ENCODE measurements at places on chromosomes 6 and 20.

GRCh38 chr6:158619922-158620801, 24.4 kb downstream of the DYNLT1 start:
- DNase-seq: no peak

DNA sequence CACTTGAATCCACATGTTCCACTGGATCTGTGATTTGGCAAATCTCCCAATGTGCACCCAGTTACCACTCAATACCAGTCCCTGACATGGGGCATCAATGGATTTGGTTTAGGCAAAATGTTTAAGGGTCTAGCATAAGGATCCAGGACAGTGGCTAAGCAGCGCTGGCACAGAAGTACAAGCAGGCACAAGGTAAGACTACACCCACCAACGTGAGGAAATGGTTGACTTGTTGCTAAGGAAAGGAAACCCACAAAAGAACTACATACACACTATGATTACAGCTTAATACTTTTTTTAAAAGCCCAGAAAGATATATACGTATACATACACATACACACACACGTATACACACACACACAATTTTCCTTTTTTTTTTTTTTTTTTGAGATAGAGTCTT, 79.0 kb downstream of the DNAAF9 start:
- no peak for DNase-seq

DNA sequence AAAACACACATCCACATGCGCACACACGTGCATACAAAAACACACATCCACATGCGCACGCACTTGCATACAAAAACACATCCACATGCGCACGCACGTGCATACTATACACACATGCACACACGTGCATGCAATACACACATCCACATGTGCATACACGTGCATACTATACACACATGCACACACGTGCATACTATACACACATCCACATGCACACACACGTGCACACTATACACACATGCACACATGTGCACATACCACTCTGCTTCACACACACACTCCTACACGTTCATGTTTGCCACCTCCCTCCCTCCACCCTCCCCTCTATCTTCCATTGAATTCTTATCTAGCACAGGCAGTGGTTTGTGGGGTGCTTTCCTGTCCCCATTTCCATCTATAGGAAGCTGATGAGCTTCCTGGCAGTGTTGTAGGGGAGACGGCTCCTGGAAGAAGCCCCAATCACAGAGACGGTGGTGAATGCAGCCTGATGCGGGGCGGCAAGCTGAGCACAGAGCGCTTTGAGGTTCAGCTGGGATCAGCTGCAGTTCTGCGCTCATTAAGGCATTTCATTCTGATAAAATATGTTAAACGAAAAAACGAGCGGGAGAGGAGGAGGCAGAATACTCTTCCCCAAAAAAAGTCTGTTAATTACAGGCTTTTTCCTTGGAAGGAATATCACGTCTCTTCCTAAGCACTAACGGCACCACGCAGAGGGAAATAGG, 287.7 kb downstream of the TAF4 start:
- no peak for DNase-seq

DNA sequence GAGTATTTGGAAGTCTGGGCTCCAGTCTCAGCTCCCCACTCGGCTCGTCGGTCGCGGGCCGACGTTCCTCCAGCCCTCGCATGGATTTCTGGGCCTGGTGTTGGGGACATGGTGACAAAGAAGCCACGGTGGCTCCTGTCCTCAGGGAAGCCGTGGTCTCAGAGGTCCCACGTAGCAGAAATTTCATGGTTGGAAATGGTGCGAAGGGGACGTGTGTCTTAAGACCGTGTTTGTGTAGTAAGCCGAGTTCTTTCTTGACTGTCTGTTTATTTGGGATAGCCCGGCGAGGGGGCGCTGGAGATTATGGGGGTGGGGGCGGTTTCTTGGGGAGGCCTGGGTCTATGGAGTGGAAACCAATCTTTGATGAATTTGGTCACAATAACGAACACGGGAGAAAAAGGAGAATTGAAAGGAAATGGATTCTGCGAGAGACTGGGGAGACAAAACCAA, 23.5 kb upstream of the MAP3K7 start:
- DNase-seq: no peak

GRCh38 chr6:9487128-9487527, 927.7 kb downstream of the TFAP2A start:
- DNase-seq: no peak

DNA sequence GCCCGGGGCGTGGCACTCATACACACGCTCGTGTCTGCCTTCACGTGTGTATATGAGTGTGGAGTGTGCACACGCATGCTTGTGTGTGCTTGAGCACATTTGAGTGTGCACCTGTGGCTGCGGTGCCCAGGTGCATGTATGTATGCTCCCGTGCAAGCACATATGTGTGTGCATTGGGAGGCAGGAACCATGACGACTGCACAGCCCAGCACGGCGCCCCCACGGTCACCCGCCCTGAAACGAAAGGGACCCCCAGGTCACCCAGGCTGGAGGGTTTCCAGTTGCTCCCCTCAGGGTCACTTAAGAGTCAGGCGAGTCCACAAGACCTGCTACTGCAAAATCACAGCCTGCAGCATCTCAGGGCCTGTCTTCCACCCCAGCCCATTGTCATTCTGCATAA, 94.7 kb downstream of the YTHDF1 start:
- no peak for DNase-seq

- no peak for DNase-seq
These were observed 44.0 kb upstream of the TRAM2 start for GRCh38 chr6:52620906-52621190.

DNA sequence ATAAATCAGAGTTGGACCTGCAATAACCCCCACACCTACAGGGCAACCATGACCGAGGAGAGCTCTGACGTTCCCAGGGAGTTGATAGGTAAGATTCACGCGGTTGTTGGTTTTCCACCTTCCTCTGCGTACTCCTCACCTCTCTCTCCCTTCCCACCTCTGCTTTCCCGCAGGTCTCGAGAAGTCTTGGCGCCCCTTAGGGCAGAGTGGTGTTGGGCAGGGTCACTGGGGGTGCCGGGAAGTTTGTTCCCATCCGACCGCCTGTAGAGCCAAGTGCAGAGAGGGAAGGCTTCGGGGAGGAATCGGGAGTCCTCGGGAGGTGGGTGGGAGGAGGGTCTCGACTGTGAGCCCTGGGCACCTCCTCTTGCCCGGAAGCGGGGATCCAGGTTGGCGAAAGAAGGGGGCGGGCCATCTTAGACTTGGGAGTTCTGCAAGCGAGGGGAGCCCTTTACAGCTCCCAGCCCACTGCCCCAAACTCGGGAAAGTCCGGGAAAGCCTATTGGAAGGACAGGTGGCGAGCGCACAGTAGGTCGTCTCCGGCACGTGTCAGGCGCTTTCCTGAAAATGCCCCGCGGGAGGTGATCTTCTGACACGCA, 672 bp downstream of the CARMIL1 start:
- DNase-seq: no peak

- DNase-seq: no peak
These were observed 923.9 kb upstream of the MAN1A1 start for GRCh38 chr6:120273411-120273810.

DNA sequence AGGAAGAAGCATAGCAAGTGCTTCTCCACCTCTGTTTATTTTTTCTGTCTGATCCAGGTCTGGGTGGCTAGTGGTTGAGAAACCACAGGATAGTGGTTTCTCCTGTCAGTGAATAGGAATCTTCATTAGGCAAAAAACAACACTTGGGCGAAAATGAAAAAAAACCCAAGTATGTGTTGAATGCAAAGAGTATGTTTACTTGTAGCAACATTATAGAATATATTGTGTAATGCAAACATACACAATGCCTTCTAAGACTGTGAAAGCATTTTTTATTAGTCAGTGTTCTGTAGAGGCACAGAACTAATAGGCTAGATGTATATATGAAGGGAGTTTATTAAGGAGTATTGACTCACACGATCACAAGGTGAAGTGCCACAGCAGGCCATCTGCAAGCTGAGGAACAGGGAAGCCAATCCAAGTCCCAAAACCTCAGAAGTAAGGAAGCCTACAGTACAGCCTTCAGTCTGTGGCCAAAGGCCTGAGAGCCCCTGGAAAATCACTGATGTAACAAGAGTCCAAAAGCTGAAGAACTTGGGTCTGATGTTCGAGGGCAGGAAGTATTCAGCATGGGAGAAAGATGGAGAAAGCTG, 111.1 kb downstream of the UST start:
- DNase-seq: no peak

DNA sequence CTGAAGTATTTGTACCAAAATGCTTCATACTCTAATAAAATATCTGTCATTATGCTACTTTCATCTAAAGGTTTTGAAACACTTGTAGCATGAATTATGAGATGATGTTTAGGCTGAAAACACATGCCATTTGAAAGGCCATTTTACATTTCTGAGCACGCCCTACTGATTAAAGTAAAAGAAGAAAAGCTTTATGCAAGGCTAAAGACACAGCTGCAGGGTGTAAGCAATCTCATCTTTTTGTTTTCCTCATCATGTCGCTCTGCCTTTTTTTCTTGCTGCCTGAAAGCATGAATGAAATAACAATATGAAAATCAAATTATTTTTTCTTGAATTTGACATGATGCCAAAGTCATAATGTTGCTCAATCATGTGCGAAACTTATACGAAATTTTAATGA, 148.6 kb upstream of the ARG1 start:
- DNase-seq: no peak

Data from esophagus squamous epithelium (tissue), 5 donors.